ENCODE measurements at places on chromosomes 11 and 22.

DNA sequence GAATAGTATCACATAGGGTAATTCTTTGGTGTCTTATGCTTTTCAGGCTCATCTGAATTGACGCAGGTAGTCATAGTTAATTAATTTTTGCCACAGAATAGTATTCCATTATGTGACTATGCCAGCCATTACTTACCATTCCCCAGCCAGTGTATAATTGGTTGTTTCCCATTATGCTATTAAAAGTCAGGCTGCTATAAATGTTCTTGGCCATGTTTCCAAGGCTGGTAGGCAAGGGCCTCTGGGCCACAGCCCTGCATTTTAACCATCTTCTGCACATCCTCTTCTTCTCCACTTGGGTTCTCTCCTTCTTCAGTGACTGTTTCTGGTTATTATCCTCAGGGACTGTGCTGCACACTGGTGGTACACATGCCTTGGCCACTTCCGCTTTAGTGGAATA is 190.9 kb downstream of the ADAMTS15 start:
- no peak for DNase-seq

GRCh38 chr11:41382927-41383326 is 76.5 kb downstream of the LRRC4C start:
- no peak for DNase-seq

DNA sequence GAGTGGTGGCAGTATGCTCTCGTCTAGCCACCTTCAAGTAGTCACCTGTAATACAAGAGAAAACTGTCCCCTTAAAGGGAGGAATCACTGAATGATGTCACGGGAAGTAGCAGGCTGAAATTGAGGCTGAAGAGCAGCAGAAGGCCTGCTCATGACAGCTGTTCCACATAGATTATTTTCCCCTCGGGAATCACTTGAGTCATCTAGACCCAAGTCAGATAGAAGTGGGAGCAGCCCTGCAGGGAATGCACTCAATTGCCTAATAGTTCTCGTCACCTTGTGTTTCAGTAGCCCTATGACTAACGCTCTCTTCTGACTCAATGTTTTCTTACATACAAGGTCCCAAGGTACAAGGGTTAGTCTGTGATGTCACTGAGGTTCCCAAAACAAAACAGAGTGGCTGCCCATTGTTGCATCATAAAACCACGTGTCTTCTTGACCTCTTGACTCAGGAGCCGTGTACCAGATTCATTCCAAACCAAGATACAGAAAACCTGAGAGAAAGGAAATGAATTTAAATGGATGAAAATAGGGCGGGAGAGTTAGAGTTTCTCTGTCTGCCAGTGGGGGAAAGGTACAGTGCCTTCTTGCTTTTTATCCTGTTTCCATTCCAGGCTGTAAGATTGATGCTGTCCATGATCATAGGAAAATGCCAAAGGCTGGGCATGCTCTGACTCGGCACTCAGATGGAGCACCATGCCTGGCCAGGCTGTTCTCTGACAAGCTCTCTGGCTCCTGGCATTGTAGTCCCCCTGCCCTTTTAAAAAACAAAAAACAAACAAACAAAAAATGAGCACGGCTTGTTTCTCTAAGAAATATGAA is 21.6 kb upstream of the C11orf96 start:
- DNase-seq: no peak

DNA sequence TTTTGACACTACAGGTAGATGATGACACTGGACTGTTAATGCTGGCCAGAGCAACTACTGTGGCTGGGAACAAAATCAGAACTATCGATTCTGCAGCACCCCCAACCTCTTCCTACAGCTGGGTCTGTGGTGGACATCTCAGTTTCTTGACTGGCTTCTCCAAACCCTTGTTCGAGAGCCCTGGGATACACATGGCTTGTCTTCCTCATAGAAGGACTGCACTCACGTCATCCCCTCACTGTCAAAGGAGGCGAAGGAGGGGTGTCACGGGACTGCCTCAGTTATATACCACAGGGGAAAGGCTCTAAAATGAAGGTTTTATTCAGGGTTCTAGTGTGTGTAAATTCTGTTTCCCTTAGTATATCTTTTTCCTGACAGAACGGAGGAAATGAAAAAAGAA is 44.9 kb downstream of the PITPNB start:
- DNase-seq: no peak

DNA sequence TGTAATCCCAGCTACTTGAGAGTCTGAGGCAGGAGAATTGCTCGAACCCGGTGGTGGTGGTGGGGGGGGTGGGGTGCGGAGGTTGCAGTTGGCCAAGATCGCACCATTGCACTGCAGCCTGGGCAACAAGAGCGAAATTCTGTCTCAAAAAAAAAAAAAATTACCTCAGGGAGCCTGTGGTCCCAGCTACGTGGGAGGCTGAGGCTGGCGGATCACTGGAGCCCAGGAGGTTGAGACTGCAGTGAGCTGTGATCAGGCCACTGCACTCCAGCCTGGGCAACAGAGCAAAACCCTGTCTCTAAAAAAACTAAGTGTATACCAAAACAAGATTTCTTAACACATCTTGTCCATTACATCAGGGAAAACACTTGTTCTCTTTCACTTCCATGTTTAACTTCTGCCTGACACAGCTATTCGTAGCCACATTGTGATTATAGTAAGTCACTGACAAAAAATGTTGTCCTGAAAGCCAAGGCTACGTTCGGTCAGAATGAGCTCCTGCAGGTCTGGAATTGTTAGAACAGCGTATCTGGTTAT is 1.4 kb downstream of the TMEM80 start:
- no peak for DNase-seq

GRCh38 chr11:75272821-75273301 is 32.3 kb downstream of the TPBGL start:
- DNase-seq: no peak

DNA sequence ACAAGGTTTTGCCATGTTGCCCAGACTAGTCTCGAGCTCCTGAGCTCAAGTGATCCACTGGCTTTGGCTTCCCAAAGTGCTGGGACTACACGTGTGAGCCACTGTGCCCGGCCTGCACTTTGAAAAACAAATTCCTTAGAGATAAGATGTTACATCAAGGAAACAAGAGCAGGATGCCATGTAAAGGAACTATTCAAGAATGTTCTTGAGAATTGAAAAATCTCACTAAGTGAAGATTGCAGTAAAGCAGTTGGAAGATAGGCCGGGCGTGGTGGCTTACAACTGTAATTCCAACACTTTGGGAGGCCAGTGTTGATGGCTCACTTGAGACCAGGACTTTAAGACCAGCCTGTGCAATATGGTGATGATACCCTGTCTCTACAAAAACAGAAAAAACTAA is 88.1 kb downstream of the PACS1 start:
- no peak for DNase-seq

GRCh38 chr11:75603791-75604736 is 42.0 kb downstream of the SERPINH1 start:
- DNase-seq: no peak

Data from stimulated activated CD8-positive, alpha-beta memory T cell treated with anti-CD3 and anti-CD28 coated beads, Interleukin-2, amount 100 ng/mL, for 1 hour (primary cell).